ENCODE measurements at places on chromosomes 5 and 9.

- DNase-seq, result no peak
Observed at GRCh38 chr5:152397581-152397980, 7.5 kb downstream of the NMUR2 start.

GRCh38 chr9:97615439-97616072, 17.6 kb downstream of the TSTD2 start:
- no peak for DNase-seq

GRCh38 chr9:33277484-33277883, 12.6 kb downstream of the CHMP5 start:
- DNase-seq, result no peak

DNA sequence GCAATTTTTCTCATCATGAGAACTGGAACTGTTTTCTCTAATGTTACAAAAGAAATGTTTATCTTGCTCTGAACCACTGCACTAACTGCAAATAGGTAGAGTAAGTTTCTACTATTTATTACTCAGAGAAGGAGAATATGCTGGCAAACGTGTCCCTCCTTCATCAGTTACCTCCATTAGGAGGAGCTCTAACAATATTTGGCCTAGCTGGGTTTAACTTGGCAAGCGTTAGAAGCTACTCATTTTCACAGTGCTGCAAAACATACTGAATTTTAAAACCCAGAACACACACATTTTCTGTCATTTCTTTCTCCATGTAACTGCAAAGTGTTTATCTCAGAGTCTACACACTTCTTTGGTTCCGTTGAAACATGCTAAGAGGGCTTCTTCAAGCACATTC, 101.0 kb upstream of the GABRG2 start:
- no peak for DNase-seq

- no peak for DNase-seq
Observed at GRCh38 chr5:117255211-117256027, 680.8 kb upstream of the SEMA6A start.

DNA sequence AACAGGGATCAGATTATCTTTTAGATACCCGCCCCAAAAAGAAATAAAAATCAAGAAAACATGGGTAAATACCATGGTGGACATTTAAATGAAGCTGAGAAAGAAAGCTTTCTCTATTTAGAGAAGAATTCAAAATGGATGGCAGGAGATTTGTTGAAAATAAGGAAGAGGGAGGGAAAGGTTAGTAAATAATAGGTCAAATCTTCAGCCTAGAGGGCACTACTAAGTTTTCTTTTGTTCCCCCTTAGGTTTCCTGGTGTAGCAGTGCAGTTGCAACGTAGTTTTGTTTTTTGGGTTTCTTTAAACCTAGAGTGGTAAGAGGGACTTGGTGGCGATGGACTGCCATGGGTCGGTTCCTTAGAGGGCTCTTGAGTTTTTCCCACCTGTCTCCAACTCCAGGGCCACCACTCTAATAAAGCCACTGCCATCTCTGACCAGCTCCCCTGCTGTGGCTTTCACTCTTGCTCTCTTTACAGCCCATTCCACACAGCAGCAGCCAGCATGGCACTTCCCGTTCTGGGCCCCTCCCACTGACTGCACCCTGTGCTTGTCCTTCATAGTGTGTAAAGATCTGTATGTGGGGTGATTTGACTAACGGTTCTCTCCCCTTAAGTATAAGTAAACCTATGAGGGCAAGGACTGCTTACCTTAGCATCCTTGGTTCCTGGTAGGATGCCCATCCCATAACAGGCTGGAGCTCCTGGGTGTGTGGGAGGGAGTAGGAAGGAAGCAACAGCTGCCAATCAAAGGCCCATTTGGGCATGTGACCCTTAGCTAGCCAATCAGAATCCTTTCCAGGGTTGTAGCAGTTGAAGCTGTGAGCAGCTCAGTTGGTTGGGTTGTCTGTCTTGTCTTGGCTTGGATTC, 118.3 kb downstream of the SLC1A3 start:
- peak; percentile 23 for DNase-seq

DNA sequence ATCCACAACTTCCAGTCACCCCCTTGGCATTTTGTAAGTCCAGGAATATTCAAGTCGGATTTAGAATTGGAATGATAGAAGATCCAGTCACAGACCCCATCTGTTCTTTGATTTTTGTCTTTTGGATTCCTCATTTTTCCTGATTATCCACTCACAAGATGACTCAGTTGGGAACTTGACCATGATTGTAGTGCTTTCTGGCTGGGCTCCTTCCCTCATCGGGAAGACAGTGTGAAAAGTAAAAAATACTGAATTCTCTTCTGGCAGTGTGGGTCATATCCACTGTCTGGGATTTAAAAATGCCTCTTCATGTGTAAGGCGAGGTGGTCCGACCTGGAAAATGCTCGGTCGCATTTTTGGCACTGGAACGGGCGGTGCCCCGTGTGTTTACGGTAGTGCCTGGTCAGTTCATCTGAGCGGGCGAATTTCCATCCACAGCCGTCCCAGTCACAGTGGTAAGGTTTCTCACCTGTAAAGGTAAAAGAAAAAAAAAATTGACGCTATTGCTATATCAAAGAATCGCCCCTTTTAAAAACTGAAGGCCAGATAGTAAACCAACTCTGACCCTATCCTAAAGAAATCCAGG, 4.0 kb downstream of the KLF4 start:
- DNase-seq, result no peak

GRCh38 chr9:128805661-128806060, 12.6 kb upstream of the ENDOG start:
- DNase-seq, result no peak

GRCh38 chr9:68455451-68455850, 85.2 kb downstream of the TMEM252 start:
- no peak for DNase-seq

DNA sequence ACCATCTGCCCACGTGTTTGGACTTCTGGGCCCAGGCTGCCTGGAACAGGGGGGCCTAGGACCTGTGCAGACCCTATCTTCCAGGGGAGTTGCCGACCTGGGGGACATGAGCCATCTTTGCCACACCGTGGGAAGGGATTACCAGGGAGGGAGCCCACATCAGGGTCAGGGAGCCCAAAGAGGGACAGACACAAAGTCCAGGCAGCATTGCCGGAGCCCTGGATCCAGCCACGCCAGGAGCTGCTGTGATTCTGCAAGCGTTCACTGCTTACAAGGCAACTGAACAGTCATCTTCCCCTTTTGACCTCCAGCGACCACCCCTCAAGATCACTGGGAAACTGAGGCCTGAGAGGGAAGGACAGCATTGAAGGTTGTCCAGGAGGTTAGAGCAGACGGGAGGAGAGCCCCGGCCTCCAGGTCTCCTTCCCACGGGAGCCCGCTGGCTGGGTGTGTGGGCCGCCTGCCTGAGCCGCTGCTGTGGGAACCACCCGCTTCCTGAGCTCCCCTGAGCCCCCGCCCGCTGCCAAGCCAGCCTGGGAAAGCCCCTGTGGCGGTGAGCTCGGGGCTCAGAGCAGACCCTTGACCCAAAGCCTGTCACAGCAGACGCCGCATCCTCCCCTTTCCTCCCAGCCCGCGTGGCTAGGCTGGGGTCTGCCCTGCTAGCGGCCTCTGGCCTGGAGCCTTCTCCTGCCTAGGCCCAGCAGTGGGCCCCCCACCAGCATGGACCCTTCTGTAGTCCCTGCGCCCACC, 17.1 kb upstream of the NOTCH1 start:
- no peak for DNase-seq

DNA sequence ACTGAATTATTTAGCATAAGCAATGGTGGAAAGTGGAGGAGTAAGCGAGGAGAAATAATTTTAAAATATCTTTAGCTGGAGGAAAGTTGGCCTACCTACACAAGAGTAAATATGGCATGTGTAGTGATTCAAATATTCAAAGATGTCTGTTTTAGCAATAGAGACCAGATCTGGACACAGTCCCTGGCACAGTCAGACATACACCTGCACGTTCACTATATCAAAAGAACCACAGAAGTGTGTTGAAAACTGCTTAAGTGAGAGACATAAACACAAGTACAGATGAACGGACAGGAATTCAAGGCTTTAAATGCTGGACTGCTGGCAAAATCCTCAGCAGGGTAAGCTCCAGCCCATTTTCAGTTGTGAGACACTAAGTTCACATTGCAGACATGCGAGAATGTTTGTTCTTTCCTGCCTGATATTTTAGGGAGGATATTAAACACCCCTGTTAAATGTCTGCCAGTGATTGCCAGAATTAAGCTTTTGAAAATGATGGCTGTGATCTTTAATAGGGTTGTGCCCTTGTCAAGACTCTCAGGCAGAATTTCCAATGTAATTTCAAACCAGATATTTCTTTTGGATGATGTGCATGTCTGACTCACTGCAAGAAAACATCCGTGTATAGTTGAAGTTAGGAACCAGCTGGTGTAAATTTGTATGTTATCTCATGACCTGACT, 810.6 kb downstream of the TLE4 start:
- no peak for DNase-seq

- DNase-seq, result no peak
Observed at GRCh38 chr9:86034863-86035734, 64.3 kb downstream of the GOLM1 start.

GRCh38 chr5:1538276-1538675, 14.5 kb upstream of the LPCAT1 start:
- DNase-seq, result no peak

DNA sequence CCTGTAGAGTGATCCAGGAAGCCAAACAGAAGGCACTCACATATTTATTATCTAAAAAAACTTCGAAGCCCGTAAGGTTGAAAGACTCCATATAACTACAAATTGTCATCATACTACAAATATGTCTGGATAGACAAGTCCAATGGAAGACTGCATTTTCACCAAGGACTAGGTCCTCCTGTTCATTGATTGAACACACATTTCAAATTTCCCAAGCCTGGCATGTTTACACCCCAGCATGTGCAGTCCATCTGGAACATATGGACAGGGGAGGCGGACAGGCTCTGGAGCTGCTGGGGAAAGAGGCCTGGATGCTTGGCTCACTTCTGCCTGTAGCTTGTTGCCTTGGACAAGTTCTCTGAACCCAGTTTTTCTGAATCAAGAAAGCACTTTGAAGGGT, 378.7 kb downstream of the ENC1 start:
- DNase-seq, result no peak

DNA sequence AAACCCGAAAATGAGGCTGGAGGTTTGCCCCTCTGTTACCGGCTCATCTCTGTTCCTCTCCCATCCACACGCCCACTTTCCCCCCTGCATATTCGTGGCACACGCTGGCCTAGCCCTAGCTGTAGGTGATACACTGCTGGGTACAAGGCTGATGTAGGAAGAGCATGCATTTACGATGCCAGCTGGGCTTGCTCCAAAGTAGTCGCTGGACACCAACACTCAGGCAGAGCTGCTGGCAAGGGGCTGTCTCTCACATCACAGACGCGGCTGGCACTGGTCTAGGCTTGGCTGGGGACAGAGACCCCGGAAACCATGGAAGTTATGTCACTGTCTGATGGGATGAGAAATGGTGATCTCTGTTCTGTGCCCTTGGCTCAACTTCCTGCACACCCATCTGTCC, 9.8 kb upstream of the PHYKPL start:
- DNase-seq, result no peak

GRCh38 chr5:36590513-36591286, 15.7 kb upstream of the SLC1A3 start:
- DNase-seq, result no peak

DNA sequence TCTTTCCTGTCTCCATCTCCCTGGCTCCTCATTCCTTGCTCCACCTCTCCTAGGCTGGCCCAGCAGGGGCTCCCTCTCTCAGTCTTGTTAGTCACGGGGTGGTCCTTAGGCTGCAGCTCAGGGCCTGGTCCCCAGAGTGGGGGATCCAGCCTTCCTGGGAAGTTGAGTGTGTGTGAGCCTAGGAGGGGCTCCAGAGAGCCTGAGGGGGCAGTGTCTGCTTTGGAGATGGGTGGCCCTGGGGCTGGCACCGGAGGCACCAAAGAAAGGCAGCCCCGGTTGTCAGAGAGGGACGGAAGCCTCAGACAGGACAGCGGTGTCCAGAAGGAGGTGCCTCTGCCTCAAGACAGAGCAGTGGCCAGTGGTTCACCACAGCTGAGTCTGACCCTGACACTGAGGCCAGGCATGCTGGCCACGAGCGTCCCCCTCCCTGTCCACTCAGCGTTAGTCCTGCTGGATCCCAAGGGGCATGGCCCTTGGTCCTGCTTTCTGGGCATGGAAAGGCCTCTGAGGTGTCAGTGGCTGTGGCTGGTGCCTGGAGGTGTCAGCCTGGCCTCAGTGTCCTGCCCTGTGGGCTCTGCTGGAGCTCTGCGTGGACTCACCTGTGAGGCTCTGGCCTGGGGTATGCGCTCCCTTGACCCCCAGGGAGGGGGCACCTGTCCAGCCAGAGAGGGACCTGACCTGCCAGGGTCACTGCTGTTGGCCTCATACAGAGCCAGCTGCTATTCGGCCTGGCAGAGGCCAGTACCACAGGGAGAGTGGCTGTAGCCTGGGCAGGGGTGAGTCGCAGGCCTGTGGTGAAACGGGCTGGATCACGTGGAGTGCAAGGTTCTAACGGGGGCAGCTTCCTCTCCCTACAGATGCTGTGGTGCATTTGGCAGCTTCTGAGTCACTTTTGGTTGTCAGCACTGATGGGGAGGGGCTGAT, 130.6 kb downstream of the CACNA1B start:
- no peak for DNase-seq

- no peak for DNase-seq
Observed at GRCh38 chr9:37011530-37011929, 22.5 kb downstream of the PAX5 start.

DNA sequence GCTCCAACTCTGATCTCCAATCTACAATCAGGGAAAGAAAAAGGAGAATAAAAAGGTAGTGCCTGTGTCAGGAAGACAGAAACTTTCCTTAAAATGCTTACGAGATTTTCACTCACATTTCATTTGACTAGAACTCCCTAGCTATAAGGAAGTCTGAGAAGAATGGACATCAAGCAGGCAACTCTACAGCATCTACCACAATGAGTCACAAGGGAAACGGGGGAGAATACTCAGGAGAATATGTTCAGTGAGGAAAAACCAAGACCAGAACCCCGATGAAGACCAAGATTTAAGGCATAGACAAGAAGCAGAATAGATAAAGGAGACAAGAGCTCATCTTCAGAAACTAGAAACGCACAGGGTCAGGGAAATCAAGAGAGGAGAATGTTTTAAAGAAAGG, 9.0 kb upstream of the SETD9 start:
- no peak for DNase-seq

GRCh38 chr9:113481176-113481787, 17.8 kb downstream of the RGS3 start:
- DNase-seq, result no peak

- no peak for DNase-seq
Observed at GRCh38 chr9:124574534-124575375, 67.6 kb upstream of the NR5A1 start.

DNA sequence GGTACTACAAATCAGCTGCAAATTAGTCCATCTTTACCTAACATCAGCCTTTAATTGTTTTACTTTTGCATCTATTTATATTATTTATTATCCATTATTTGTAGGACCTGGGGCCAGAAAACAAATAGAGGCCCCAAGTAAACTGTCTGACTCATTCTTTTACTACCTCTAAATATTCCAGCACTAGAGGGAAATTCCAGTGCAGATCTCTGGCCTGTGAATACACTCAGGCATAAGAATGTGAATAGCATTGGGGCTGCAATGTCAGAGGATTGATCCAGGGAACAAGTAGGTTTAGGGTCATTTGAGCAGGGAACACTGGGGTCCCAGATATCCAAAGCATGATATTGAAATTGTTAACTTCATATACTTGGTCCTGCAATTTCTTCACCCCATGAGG, 176.6 kb upstream of the TYRP1 start:
- no peak for DNase-seq

- no peak for DNase-seq
Observed at GRCh38 chr9:90018688-90019087, 413.9 kb downstream of the GADD45G start.

Data from esophagus squamous epithelium (tissue), 5 donors.